Kidney glomerular epithelial cell (primary cell): ENCODE measurements at places on chromosomes 4 and X.

- DNase-seq, result no peak
Observed at GRCh38 chrX:66731398-66731797, 92.5 kb upstream of the EDA2R start.

DNA sequence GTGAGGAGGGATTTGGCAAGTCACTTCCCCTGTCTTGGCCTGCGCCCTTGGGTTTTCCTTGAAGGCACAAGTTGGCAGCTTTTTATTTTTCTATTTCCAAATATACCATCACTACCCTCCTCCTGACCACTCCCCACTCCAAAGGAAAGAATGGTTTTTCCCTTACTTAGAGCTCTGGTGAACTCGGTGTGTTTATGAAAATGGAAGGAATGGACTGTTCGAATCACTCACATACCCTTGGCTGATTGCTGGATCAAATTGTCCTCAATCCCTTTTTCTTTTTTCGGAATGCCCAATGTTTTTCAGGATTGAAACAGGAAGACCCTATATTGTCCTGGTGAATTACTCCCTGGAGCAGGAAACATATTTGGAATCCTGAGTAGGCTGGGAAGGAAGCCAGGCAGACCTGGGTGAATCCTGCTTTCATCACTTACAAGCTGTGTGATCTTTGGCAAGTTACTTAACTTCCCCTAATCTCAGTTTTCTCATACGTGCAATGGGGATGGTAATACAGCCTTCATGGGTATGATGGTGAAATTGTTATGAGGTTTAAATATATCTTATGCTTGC, 70.7 kb downstream of the RTL5 start:
- DNase-seq, result no peak

GRCh38 chrX:39678914-39679313, 418.8 kb downstream of the BCOR start:
- no peak for DNase-seq

DNA sequence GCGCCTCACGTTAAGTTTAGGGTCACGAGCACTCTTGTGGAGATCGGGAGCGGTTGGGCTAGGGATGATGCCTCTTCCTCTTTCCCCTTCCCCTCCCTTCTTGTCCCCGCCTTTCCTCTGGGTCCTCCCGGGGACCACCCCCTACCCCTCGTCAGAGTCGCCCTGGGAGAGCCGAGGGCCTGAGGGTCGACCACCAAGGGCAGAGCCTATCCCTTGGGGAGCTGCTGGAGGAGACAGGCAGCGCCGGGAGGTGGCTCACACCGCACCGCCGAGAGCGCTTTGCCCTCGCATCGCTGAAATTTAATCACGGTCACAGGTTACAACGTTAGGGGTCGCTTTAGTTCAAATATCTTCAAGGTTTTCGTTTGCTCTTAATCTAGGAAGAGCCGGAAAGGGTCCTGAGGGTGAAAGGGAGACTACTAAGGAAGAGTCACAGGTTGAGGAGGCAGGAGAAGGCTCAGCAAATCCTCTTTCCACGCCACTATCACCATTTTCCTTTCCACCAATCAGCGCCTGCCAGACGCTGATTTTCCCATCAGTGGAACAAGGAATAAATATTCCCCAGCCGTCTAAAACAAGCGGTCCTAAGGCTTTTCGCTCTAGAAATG, 528 bp upstream of the SNCA start:
- DNase-seq, result peak; percentile 56

DNA sequence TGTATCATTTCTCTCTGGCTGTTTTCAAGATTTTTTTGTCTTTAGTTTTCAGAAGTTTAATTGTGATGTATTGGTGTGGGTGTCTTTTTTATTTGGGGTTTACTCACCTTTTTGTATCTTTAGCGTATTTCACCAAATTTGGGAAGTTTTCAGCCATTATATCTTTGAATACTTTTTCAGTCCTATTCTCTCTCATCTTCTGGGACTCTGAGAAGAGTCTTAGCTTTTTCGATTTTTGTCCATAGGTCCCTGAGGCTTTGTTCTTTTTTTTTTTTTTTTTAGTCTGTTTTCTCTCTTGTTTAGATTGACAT, 23.8 kb downstream of the KDM6A start:
- DNase-seq, result no peak

DNA sequence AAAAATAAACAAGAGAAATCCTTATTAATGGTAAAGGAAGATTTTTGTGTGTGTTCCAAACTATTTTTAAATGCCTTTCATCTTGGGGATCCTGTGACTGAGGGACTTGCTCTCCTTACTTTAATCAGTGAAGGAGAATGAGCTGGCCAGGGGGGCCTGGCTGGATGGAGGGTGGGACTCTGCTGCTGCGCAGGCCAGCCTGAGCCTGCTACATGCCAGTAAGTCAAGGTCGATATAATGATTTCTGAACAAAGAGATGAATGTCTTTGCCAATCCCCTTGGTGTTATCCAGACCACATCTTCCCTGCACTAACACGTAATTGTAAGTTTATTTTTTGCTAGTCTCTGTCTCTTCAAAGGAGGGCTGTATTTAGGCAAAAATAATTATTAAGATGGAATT, 1679.2 kb upstream of the TENM3 start:
- no peak for DNase-seq

- peak; percentile 0 for DNase-seq
Observed at GRCh38 chrX:21412029-21412428, 37.8 kb downstream of the CNKSR2 start.

DNA sequence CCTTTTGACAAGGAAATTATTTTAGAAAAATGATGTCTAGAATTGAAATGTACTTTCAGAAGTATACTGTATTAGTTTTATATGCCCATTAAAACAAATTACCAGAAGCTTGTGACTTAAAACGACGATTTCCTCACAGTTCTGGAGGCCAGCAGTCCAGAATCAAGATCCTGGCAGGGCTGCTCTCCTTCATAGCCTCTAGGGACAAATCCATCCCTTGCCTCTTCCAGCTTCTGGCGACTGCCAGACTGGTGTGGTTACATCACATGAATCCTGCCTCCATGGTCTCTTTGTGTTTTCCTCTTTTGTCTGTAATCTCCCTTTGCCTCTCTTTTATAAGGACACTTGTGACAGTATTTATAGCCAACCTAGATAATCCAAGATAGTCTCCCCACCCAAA, 97.1 kb downstream of the IQCM start:
- DNase-seq, result no peak

- DNase-seq, result peak; percentile 54
Observed at GRCh38 chrX:104351173-104351769, 96.5 kb upstream of the ESX1 start.

DNA sequence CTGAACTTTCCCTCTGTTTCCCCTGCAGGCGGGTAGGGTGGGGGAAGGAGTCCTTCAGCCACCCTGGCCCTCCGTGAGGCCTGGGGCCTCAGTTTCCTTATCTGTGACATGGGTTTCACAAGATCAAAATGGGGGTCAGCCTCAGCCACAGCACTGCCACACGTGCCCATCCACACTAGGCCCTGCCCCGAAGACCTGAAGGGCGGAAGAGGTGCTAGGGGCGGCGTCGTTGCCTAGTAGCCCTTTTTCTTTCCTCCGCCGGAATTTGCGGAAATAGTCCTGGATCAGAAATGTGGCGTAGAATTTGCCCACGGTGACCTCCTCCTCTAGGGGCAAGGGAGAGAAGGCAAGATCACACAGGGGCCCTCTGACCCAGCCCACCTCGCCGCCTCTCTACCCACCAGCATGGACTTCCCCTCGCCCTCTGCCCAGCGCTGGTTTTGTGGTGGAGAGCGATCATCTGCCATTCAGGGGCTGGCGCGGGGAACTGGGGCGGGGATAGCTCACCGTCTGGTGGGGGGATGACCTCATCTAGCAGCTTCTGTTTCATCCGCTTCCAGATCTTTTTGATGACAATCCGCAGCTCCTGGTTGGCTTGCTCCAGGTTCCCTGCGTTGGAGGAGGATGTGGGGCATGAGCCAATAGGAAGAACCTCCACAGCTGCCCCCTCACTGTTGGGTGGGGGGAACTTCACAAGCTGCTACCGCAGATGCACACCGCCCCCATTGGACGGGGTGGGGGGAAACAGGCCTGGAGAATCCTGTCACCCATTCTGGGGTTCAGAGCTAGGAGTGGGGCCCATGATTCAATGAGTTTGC, 9.7 kb upstream of the SYP start:
- no peak for DNase-seq

- DNase-seq, result no peak
Observed at GRCh38 chr4:145071560-145071959, 26.4 kb downstream of the ANAPC10 start.

GRCh38 chr4:163590619-163591264, 96.3 kb downstream of the TMA16 start:
- DNase-seq, result no peak

GRCh38 chr4:111842336-111842735, 302.9 kb upstream of the FAM241A start:
- DNase-seq, result no peak

DNA sequence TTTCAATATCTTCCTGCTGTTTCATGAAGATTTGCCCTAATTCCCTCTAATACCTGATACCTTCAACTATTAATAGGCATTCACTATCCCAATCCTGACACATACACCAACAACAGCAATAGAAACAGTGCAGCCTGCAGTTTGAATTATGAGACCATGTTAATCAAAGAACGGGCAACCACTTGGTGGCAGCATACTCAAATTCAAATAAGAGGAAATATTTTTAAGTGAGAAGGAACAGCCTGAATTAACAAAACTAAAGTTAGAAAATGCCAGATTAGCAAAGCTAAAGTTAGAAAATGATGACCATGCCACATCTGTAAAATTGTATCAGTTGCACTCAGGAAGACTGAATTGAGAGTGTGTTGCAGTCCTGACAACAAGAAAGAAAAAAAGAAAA, 204.9 kb downstream of the SMARCA1 start:
- DNase-seq, result peak; percentile 1

- DNase-seq, result no peak
Observed at GRCh38 chr4:103645991-103646390, 73.8 kb downstream of the TACR3 start.

GRCh38 chr4:53321151-53321983, 44.5 kb downstream of the SCFD2 start:
- DNase-seq, result peak; percentile 73

GRCh38 chrX:120015145-120016067, 62.1 kb downstream of the RHOXF2B start:
- DNase-seq, result no peak

GRCh38 chr4:103050736-103051436, 25.7 kb downstream of the SLC9B2 start:
- DNase-seq, result no peak

- no peak for DNase-seq
Observed at GRCh38 chrX:38163193-38163592, 57.5 kb downstream of the SRPX start.

DNA sequence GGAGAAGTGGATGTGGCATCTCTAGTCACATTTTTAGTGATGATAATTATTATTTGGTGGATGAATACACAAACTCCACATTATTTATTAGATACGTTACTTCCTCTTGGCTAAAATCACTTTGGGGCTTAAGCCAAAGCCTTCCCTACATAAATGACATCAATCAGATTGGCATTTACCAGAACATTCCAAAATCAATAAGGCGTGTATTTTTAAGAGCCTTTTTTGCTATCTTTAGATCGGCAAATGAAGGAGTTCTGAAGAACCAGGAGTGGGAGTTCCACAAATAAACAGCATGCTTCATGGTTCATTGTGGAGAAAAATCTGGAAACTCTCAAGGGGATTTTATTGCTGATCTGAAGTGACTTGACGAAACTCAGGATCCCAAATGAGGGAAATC, 89.7 kb downstream of the AMELX start:
- peak; percentile 39 for DNase-seq

DNA sequence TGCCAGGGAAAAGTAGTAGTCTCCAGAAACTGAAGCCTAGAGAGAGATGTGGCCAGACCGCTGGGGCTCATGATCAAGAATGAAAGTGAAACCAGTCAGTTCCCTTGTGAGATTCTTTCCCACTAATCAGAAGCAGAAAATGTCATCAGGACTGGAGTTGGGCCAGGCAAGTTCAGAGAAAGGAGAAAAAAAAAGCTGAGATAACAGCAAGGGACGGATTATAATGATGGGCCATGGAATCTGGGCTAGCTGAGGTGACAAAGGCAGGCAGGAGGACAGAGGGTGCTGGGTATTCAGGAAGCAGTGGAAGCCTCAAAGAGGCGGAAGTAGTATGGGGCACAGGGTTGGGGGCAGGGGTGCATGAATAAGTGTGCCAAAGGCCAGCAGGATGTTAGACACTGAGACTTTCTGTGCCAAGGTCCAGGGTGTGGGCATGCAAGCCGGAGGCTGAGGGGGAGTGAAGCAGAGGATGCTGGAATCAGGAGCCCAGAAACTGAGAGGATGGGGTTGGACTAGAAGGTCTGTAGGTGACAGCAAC, 2.5 kb downstream of the CXorf38 start:
- DNase-seq, result peak; percentile 24

DNA sequence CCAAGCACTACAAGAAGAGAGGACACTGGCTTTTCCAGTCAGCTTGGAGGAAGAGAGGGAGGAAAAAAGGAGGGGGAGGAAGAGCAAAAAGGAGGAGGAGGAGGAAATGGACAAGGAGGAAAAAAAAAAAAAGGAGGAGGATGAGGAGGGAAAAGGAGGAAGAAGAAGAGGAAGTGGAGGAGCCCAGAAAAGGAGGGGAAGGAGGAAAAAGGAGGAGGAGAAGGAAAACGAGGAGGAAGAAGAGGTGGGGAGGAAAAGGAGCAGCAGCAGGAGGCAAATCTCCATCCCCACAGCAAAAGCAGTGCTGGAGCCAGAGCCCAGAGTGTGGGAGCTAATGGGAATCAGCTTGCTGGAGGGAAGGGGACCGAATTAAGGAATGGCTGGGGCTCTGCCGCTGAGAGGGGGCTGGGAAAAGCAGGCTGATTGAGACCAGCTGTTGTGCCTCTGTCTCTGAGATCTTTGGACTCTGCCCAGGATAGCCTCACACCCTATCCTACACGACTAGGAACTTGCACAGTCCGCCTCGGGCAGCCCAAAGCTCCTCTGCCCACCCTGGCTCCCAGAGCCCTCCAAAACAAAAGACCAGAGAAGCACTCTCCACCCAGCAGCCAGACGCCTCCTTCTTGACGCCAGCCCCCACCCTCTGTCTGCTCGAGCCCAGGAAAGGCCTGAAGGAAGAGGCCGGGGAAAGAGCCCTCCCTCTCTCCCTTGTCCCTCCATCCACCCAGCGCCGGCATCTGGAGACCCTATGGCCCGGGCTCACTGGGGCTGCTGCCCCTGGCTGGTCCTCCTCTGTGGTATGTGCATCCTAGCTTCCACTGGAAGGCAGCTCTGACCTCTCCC, at the start of gene XPNPEP2:
Gene XPNPEP2 (plus strand): TSS at position 514 of the 843 bp plus-strand sequence. CDS start 235 bp downstream, at position 749.
- no peak for DNase-seq

GRCh38 chr4:79049840-79050540, 110.8 kb upstream of the PAQR3 start:
- DNase-seq, result no peak

- no peak for DNase-seq
Observed at GRCh38 chr4:77911091-77911490, 48.5 kb downstream of the MRPL1 start.

- no peak for DNase-seq
Observed at GRCh38 chr4:106875340-106875739, 160.8 kb downstream of the DKK2 start.

- DNase-seq, result peak; percentile 13
Observed at GRCh38 chr4:11312389-11312788, 116.3 kb downstream of the HS3ST1 start.

DNA sequence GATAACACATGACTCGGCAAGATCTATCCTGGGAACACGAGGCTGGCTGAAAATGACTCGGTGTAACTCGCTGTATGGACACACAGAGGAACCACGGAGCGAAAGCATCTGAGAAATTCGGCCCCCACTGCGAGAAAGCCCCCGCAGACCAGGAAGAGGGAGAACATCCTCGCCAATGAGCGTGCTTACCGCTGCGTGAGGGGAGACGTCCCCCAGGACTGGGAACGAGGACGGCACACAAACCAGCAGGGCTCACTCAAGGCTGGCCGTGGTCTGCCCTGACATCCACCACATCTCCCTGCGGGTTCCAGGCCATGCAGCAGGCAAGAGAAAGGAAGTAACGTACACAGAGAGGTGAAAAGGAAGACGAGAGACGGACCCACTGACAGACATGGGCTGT, 17.6 kb upstream of the GTPBP6 start:
- no peak for DNase-seq
